Left ventricle myocardium inferior (tissue), 1 donor: ENCODE measurements at places on chromosomes 2 and 18. TPM values are rescaled to one million over a fixed set of nuclear protein-coding genes. Genes with fewer than 3 reads are reported as not detected.

The CXCR2 gene
- total RNA-seq: 0.96 TPM

The WNT6 gene
- total RNA-seq: 1.0 TPM

The RNU2-63P gene
- total RNA-seq: not detected

The ELOA2 gene
- total RNA-seq: not detected

The PLCD4 gene
- 0.99 TPM for total RNA-seq

The VWA3B gene
- total RNA-seq: 0.52 TPM

The COL5A2 gene
- 9.3 TPM for total RNA-seq

The SLC11A1 gene
- total RNA-seq: 6.4 TPM

The RTP5 gene
- not detected for total RNA-seq

The LIMS4 gene
- total RNA-seq: 2.1 TPM

The RGPD8 gene
- 4.1 TPM for total RNA-seq

The CKAP2L gene
- total RNA-seq: 0.38 TPM

The YWHAQ gene
- total RNA-seq: 178 TPM

The ASB18 gene
- total RNA-seq: 11.3 TPM

DNA sequence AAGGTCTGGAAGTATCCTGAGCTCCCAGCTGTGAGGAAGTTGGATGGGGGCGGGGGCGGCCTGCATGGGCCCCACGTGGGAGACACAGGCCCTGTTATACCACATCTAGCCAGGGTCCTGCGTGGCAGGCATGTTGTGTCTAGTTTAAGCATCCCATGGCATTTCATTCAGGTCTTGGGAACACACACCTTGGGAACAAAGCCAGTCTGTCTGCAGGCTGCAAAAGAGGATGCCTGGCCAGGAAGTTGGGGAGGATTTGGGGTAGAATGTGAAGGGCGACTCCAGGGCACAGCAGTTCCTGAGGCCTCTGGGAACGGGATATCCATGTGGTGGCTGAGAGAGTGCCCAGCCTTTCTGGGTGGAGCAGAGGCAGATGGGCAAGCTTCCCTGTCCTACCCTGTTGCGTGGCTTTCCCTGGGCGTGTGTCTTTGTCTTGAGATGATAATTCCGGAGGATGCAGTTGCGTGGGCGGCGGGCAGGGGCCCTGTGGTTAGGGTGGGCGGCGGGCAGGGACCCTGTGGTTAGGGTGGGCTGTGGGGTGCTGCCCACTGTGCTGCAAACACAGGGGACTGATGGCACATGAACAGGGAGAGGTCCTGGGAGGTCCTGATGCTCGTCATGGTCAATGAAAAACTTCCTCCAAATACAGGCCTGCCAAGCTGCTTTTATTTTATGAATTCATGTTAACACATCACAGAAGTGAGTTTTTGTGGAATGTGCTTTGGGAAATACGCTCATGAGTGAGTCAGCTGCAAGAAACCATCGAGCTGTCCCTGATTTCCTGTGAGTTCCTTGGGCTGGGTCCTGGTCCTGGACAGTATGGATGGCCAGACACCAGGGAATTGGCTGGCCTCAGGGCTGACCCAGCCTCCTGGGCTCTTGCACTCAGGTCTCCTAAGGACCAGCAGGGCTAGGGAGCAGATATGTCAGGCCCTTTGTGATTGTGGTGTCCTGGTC is 90.0 kb upstream of the HS6ST1 start:
- no peak for DNase-seq
- no peak overlapping the region for H3K4me3 ChIP-seq
- no peaks in the 10 kb centered on the region for H3K27me3 ChIP-seq
- H3K27ac ChIP-seq: no peak overlapping the region

DNA sequence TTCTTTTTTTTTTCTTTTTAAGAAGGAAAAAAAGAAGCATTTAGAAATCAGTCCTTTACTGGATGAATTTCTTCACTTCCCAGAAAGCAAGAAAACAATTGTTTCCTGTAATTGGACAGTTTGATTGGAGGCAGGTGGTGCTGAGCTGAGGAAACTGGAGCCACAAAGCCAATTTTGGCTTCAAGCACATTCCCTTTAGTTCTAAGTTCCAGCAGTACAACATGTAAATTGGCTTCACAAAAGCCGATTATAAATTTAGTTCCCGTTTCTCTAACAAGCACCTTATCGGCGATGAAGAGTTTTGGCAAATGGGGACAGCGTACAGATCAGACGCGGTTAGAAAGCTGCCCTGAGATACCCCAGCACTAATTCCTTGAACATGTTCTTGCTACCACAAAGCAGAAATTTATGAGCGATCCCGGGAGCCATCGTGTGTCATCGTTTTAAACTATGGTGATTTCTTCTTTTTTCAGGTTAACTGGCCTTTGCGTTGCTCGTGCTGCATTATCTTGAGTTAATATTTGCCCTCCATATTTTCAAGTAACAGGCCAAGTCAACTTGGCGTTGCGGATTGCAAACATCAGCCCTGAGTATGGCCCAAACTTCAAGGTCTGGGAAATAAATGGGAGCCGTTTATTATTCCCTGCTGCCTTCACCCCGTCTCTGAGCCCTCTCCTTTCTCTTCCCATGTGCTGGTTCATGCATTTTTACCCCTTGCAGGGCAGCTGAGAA is 190.4 kb upstream of the ID2 start:
- peaks cover 65% of the 10 kb centered on the region for H3K4me1 ChIP-seq
- H3K27ac ChIP-seq: peak overlapping the region; percentile 37
- no peak for DNase-seq
- no peaks in the 10 kb centered on the region for H3K36me3 ChIP-seq
- H3K27me3 ChIP-seq: no peaks in the 10 kb centered on the region

DNA sequence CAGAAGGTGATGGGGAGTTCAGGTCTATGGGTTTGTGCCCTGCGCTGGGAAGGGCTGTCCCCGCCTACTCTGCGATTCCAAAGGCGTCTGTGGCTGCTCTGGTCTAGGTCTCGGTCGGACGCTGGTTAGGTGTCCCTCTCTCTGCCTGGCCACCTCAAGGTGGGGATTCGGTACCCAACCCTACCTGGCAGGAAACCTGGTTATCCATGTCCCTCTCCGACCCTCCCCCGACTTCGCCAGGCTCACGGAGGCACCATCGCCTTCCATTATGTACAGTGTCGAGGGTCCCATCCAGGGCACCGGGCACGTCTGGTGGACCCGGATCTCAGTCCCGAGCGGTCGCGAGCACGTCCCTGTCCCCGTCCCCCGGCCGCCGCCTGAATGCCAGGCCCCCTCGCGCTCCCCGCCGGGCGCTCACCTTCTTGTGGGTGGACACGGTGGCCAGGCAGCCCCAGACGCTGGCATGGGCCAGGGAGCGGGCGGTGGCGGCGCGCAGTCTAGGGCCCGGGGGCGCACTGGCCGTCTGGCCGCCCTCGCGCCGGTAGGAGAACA is 628 bp downstream of the CREG2 start:
- peaks cover 16% of the 10 kb centered on the region for H3K4me1 ChIP-seq
- peak; percentile 17 for DNase-seq
- no peak overlapping the region for H3K27ac ChIP-seq
- no peaks in the 10 kb centered on the region for H3K36me3 ChIP-seq
- peak overlapping the region; percentile 69 for H3K4me3 ChIP-seq

- H3K4me3 ChIP-seq: peak overlapping the region; percentile 94
- peaks cover 36% of the 10 kb centered on the region for H3K36me3 ChIP-seq
- peaks cover 91% of the 10 kb centered on the region for H3K4me1 ChIP-seq
- no peaks in the 10 kb centered on the region for H3K27me3 ChIP-seq
- DNase-seq: peak; percentile 73
- peak overlapping the region; percentile 99 for H3K27ac ChIP-seq
Observed at GRCh38 chr2:43224131-43224570, 2.3 kb downstream of the ZFP36L2 start.

DNA sequence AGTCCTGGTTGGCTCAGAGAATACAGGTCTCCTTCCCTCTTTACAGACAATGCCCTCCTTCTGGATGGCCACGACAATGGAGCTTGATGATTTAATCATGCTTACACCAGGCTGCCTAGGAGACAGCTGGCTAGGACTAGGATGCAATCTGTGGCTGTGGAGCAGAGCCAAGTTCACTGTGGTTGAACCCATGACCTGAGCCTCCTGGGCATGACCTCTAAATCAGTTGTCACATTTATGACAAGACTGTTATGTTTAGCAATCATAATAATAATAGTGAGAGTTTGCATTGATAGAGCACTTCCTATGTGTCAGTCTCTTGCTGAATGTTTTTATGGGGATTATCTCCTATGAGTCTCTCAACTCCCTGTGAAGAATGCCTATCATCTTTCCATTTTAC is 244.1 kb downstream of the ICOS start:
- H3K4me3 ChIP-seq: no peak overlapping the region
- no peaks in the 10 kb centered on the region for H3K36me3 ChIP-seq
- no peaks in the 10 kb centered on the region for H3K27me3 ChIP-seq
- DNase-seq: no peak
- no peak overlapping the region for H3K27ac ChIP-seq
- no peaks in the 10 kb centered on the region for H3K4me1 ChIP-seq

DNA sequence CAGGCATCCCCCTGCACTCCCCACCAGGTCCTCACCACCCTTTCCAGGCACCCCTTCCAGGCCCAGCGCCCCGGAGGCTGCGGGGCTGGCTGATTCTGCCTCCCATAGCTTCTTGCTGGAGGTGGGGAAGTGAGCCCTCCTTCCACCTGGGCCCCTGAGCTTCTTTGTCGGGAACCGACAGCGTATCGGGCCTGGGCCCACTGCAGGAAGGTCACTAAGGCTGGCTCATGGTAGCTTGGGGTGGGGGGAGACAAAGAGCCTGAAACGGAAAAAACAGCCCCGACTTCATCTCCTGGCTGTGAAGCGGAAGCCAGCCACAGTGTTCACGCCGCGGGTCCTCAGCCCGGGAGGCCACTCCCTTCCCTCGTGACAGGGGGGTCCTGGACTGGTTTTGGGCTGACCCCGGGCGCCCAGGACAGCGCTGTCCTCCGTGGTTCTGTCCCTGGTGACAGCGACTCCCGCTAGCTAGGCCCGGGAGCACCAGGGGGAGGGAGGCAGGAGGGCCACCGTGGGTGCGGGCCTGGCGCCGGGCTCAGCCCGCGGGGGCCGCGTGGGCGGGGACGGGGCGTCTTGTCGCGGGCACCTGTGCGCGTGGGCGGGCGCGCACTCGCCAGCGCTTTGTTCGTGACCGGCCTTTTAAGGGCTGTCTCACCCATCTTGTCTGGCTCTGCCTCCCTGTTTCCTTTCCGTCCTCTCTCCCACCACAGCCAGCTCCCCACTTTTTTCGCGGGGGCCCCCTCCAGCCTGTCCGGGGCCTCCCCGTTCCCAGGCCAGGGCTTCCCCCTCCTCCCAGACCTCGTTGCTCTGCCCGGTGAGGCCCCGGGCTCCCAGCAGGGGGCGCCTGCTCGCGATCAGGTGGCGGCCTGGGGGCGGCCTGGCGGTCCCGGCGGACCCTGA is 64.9 kb downstream of the DNMT3A start:
- DNase-seq: peak; percentile 51
- H3K36me3 ChIP-seq: peaks cover 36% of the 10 kb centered on the region
- peak overlapping the region; percentile 62 for H3K4me3 ChIP-seq

GRCh38 chr2:229124136-229124535 is 147.0 kb downstream of the PID1 start:
- no peak overlapping the region for H3K27ac ChIP-seq
- no peak for DNase-seq
- no peak overlapping the region for H3K4me3 ChIP-seq

GRCh38 chr2:26316041-26316440 is 29.9 kb upstream of the SELENOI start:
- no peaks in the 10 kb centered on the region for H3K36me3 ChIP-seq
- DNase-seq: no peak
- H3K4me1 ChIP-seq: no peaks in the 10 kb centered on the region
- no peak overlapping the region for H3K27ac ChIP-seq
- H3K27me3 ChIP-seq: no peaks in the 10 kb centered on the region

DNA sequence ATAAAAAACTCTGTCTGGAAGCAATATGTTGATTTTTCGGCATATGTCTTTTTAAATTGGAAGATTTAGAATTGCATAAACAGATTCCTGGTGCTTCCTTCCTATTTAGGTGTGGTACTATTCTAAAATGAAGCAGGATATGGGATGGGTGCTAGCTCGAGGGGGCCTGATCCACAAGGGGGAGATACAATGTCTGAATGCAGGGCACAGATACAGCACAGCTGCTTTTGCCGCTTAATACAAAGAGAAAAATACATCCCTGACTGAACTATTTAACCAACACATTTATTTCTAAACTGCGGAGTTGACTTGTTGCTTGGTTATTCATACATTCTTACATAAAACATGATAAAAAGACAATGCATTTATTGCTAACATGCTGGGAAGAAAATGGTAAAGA is 169.1 kb downstream of the TMEFF2 start:
- H3K27me3 ChIP-seq: no peaks in the 10 kb centered on the region
- H3K36me3 ChIP-seq: no peaks in the 10 kb centered on the region
- peak overlapping the region; percentile 78 for H3K27ac ChIP-seq
- peak overlapping the region; percentile 15 for H3K4me3 ChIP-seq

- no peaks in the 10 kb centered on the region for H3K27me3 ChIP-seq
- H3K36me3 ChIP-seq: peaks cover 39% of the 10 kb centered on the region
- no peak overlapping the region for H3K27ac ChIP-seq
- H3K4me1 ChIP-seq: peaks cover 6% of the 10 kb centered on the region
- H3K4me3 ChIP-seq: no peak overlapping the region
Observed at GRCh38 chr18:36025025-36025424, 42.3 kb downstream of the RPRD1A start.

- no peak overlapping the region for H3K27ac ChIP-seq
- H3K4me1 ChIP-seq: no peaks in the 10 kb centered on the region
- H3K27me3 ChIP-seq: no peaks in the 10 kb centered on the region
- no peak overlapping the region for H3K4me3 ChIP-seq
- no peaks in the 10 kb centered on the region for H3K36me3 ChIP-seq
Observed at GRCh38 chr18:66560094-66560493, 43.8 kb downstream of the CDH19 start.

- peak; percentile 92 for DNase-seq
- peak within 1 kb of the TSS; percentile 99 for H3K27ac ChIP-seq
- H3K36me3 ChIP-seq: no peaks in the 10 kb centered on the region
- no peaks in the 10 kb centered on the region for H3K27me3 ChIP-seq
- H3K4me1 ChIP-seq: peaks cover 30% of the 10 kb centered on the region
Observed at GRCh38 chr2:24123195-24123921, at the start of the genes FAM228B and PFN4. FAM228B (plus strand) TSS chr2:24123469; CDS start chr2:24124362, 893 bp downstream. PFN4 (minus strand) TSS chr2:24123334; CDS start chr2:24122535, 799 bp downstream.

GRCh38 chr2:127164761-127165538 is 55.1 kb downstream of the CYP27C1 start:
- H3K27me3 ChIP-seq: peaks cover 35% of the 10 kb centered on the region
- H3K4me3 ChIP-seq: no peak overlapping the region
- no peaks in the 10 kb centered on the region for H3K4me1 ChIP-seq
- H3K27ac ChIP-seq: no peak overlapping the region

GRCh38 chr18:53946594-53946993 is 277.9 kb downstream of the MBD2 start:
- H3K27ac ChIP-seq: no peak overlapping the region
- no peak for DNase-seq
- H3K4me1 ChIP-seq: peaks cover 2% of the 10 kb centered on the region
- no peaks in the 10 kb centered on the region for H3K27me3 ChIP-seq
- H3K4me3 ChIP-seq: no peak overlapping the region
- H3K36me3 ChIP-seq: no peaks in the 10 kb centered on the region

DNA sequence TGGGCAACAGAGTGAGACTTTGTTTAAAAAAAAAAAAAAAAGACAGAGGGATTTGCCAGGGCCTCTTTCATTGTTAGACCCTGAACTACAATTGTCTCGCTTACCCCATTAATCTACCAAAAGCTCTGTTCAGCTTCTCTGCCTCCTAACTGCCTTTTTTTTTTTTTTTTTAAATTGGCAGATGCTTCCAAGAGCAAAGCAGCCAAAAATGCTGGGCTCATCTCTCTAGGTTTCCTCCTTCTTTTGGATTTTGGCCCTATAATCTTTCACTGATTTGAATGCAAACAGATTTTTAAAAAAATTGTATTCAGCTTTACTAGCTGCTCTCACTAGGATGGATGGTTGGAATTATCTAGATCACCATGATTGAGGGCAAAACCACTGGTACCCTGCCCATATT is 33.2 kb upstream of the RAPGEF4 start:
- no peaks in the 10 kb centered on the region for H3K36me3 ChIP-seq
- peaks cover 10% of the 10 kb centered on the region for H3K27me3 ChIP-seq
- no peaks in the 10 kb centered on the region for H3K4me1 ChIP-seq
- H3K27ac ChIP-seq: no peak overlapping the region
- H3K4me3 ChIP-seq: no peak overlapping the region
